NCI-H524 (cell line): ENCODE measurements at places on chromosomes 11 and 22.

DNA sequence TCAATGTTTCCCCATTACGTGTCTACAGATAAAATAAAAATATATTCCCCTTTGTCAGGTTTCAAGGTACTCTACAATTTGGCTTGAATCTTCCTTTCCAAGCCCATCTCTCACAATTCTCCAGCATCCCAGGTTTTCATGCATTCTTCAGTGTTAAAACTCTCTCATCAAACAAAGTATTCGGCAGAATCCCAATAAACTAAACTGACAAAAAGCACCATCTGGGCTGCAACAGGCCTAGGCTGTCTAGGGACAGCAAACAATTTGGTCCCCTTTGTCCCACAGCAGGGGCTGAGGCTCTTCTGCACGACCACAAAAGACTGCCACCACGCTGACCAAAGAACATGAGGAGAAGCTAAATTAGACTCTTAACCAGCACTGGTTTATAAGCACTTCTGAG, 159.4 kb downstream of the CADM1 start:
- no peak for DNase-seq

- DNase-seq = no peak
Measured at GRCh38 chr11:96315476-96315875, 27.5 kb downstream of the MAML2 start.

DNA sequence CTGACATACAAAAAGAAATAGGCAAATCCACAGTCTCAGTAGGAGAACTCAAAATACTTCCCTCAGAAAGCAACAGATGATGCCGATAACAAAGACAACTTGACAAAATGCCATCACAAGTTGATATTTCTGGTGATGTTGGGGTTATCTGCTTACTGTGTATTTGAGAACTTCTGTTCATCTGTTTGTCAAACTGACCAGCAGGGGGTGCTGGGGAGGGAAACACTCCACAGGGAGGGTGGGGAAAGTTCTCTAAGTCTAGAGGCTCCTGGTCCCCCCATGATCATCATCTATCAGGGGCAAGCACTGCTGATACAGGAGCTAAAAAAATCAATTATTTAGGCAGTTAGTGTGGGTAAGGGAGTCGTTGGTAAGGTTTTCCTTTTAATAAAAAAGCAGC, 19.2 kb downstream of the GLYATL1 start:
- DNase-seq = no peak

DNA sequence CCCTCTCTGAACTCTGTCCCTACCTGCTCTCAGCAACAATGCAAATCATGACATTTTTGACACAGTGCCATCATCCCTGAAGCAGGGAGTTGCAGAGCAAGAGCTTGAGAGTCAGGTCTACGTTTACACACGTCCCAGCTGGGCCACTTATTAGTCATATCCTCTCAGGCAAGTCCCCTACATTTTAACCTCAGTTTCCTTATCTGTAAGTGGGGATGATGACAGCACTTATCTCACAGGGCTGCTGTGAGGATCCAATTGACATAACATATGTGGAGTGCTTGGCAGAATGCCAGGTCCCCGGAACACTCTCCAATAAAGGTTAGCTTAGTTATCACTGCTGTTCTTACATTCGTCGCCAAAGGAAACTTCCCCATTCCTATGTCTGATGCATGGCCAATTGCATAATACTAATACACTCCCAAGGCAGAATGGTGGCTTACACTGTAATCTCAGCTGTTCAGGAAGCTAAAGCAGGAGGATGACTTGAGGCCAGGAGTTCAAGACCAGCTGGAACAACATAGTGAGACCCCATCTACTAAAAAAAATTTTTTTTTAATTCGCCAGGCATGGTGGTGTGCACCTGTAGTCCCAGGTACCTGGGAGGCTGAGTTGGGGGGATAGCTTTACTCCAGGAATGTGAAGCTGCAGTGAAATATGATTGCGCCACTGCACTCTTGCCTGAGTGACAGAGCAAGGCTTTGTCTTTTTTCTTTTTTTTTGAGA, 16.6 kb downstream of the ASCC2 start:
- peak; percentile 80 for DNase-seq

DNA sequence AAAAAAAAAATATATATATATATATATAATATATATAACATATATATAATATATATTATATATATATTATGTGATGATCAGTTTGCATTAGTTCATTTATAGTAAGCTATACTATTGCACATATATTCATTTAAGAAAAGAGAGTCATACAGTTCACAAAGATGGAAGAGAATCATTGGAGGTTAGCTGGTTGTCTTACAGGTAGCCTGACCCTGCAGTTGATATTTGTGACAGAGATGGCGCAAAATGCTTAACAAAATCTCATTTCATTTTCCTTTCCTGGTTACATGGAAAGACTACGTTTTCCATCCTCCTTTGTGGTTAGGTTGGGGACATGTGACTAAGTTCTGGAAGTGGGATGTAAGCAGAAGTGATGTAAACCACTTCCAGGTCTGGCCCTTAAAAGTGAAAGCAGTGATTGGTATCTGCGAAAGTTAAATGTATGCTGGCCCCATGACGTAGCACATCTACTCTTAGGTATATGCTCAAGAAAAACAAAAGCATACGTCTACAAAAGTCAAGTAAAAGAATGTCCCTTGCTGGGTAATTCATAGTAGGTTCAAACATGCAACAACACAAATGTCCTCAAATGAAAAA, 7.2 kb upstream of the TMEM135 start:
- no peak for DNase-seq

DNA sequence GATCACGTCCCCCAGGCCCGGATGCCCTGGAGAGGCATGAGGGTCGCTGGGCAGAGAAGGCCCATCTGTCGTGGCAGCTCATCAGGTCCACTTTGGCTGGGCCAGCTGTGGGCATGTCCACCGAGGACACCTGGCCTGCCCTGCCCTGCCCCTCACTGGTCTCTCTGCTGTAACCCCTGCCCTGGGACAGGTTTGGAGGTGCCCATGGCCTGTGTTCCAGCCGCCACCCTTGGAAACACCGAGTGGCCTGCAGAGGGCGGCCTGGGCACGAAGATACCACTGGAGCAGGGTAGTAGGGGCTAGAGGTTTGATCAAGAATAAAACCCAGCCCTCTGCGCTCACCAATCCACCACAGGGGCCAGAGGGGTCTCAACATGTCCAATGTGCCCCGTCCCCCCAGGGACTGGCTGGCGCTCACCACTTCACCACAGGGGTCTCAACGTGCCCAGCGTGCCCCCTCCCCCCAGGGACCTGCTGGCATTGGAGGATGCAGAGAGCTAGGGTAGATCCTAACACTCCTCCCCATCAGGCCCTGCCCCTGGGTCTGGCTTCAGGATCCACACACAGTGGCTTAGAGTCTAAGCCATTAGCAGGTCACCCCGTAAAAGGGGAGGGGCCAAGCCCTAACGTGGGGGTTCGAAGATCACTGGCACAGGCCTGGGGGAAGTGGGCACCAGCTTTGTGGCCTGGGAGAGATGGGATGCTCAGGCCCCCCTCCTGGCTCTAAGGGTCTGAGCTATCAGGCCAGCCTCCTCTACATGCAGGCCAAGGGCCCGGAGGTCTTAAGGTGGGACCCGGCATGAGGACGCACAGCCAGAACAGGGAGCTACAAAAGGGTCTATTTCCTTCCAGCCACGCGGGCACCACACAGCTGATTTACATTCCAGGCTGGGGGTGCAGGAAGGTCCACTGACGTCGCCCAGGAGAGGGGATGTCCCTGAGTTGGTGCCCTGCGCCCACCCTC, 1.3 kb upstream of the HDAC10 start:
- DNase-seq = peak; percentile 59

DNA sequence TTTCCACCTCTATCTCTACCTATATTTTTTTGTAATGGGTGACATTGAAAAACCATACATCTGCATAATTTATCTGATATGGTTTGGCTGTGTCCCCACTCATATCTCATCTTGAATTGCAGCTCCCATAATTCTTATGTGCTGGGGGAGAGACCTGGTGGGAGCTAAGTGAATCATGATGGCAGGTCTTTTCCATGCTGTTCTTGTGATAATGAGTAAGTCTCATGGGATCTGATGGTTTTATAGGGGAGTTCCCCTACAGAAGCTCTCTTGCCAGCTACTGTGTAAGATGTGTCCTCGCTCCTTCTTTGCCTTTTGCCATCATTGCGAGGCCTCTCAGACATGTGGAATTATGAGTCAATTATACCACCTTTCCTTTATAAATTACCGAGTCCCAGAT, 551.0 kb upstream of the ANO5 start:
- DNase-seq = no peak
